Brain pericyte (primary cell): ENCODE measurements at places on chromosomes 6 and 20.

GRCh38 chr6:144063246-144063743, 32.1 kb downstream of the SF3B5 start:
- no peak for DNase-seq

DNA sequence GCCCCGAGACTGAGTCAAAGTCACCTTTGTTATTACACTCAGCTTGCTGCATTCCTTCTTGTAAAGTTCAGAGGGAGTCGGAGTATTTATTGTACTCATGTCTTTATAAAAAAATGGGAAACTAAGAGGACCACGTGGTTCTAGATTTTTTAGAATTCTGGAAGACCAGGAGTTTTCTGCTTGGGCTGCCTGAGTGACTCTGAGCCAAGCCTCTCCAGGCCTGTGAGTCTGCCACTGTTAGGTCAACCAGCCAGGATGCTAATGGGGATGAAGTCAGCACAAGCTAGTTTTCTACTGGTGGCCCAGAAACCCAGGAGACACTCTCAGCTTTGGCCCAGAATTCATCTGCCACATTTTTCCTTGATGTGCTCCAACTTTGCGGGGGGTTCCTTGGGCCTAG, 453.5 kb upstream of the SULF2 start:
- no peak for DNase-seq

GRCh38 chr6:17278289-17279063, 2.7 kb upstream of the RBM24 start:
- DNase-seq, result no peak

DNA sequence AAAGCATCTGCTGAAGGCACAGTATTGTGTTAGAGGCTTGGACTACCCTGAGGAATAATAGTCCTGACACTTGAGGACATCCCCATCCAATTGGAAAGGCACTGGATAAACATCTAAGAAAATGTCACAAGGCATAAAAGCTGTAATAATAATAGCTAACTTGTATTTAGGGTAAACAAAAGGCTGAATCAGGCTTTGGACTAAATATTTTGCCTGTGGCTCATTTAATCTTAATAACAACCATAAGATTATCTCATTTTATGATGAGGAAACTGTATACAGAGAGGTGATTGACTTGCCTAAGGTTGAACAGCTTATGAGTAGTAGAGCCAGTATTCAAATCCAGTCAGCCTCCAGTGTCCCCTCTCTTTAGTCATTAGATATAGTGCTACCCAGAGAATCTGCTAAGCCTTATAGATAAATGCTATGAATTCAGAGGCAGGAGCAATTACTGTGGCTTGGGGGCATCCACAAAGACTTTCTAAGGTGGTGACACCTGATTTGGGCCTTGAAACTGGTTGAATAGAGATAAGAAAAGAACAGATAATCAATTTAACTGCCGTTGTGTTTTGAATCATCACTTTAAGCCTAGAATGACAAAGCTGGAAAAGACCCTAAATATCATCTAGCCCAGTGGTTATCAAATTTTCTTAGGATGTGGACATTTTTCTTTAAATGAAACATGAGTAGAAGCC, 7.5 kb upstream of the ZSWIM1 start:
- DNase-seq, result no peak

DNA sequence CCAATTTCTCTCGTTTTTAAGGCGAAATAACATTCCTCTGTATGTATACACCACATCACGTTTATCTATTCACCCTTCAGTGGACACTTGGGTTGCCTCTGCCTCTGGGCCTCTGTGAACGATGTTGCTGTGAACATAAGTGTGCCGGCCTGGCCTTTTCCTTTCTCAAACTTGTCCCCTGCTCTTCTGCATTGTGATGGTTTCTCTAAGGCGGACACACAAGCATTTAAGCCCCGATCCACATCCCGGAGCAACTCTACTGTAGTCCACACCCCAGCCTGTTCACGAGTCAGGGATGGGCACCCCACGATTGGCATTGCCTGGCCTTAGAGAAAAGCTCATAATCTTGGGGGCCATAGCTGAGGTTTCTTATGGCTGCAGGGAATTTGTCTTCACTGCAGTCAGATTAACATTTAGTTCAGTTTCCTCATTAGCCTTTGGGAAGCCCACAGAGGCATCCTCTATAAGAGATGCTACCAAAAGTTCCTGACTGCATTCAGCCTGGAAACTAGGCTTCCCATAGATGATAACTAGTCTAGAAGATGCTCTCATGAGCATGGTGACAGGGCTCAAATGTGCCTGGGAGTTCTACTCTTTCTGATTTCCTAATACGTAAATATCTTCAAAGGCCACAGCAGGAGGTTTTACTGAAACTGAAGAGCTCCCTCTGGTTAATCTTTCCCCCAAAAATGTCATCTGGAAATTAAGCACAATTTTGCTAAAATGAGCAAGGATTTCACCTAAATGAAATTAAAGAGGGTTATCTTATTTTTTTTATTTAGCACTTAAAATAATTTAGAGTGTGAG, 762 bp downstream of the ZC3H12D start:
- no peak for DNase-seq

DNA sequence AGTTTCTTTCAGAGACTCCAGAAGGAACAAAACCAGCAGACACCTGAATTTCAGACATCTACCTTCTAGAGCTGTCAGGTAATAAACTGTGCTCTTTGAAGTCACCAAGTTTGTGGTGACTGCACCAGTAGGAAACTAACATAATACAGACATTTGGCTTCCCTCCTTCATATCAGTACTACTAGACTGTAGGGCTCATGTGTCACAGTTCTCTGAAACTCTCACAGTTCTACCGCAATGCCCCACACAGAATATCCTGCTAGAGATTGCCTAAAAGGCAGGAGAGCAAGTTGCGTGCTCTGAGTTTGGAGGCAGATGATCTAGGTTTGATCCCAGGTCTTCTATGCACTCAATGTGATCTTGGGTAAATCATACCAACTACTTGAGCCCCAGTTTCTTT, 205.0 kb upstream of the LRFN2 start:
- no peak for DNase-seq

DNA sequence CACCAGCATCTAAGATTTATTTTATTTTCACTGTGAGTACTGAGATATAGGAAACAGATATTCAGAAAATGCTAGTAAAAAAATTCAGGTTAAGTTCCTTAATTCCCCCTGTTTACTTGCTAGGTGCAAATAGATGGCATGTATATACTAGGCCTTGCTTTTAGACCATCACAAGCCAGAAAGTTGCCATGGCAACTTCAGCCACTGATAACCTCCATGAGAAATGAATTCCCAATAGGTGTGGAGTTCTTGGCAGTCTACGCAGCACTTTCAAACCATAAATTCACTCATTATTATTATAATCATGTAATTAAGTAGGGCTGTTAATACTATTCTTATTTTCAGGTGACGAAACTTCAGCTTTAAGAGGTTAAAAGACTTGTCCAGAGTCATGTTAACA, 251.6 kb upstream of the TFAP2D start:
- DNase-seq, result no peak

DNA sequence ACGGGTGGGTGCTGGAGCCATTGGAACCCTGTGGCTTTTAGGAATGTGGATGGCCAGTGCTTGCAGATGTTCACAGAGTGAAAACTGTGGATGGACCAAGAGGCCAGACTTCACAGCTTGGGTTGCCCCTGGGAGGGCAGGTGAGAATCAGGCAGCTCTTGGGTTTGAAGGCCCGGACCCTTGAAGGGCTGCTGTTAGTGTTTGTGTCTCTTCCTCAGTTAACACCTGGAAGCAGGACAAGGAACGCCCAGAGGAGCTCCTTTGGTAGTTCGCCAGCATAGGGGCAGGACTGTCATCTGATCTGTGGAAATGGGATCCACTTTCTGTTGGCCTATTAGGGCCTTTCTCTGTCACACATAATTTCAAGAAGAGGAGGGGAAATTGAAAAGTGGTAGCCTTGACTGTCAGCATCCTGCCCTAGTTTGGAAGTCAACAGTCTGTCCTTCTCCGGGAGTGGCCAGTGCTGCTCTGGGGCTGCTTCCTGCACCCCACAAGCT, 43.6 kb downstream of the RIOK1 start:
- DNase-seq, result no peak

GRCh38 chr20:54074511-54074910, 4.1 kb upstream of the BCAS1 start:
- DNase-seq, result no peak

DNA sequence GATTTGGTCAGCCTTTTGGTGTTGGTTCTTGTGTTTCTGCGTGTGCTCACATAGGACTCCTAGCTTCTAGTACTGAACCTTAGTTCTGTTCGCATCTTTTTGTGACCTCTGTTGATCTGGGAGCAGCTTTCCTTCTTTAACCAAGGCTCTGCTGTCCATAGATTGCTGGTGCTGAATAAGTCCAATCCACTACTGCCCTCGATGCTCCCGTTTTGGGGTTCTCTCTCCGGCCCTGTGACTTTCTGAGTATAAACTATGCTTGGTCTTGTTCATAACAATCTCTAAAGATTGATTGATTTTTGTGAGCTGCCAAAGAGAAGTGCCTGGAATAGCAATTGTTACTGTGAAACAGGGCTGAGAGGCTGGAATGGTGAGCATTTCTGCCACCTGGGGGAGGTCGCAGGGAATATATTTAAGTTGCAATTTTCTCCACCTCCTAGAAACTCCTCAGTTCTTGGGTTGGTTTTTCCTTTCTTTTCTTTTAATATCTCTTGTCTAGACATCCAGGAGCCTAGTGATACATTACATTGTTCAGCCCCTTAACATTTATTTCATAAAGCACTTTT, 422.9 kb upstream of the CHD6 start:
- no peak for DNase-seq

GRCh38 chr6:11460837-11461661, 76.5 kb upstream of the TMEM170B start:
- no peak for DNase-seq

GRCh38 chr20:5895626-5896025, 54.7 kb downstream of the TRMT6 start:
- DNase-seq, result no peak

- no peak for DNase-seq
These were observed 89.9 kb downstream of the PLCB1 start for GRCh38 chr20:8221887-8222419.

- DNase-seq, result no peak
These were observed 55.2 kb upstream of the RREB1 start for GRCh38 chr6:7052443-7053011.

- DNase-seq, result no peak
These were observed 22.5 kb downstream of the PREX1 start for GRCh38 chr20:48805286-48805685.

- no peak for DNase-seq
These were observed 20.8 kb upstream of the SNRPB2 start for GRCh38 chr20:16709017-16709416.

GRCh38 chr6:112005013-112005371, 48.9 kb upstream of the CCN6 start:
- no peak for DNase-seq

- no peak for DNase-seq
These were observed 34.2 kb upstream of the B4GALT5 start for GRCh38 chr20:49747707-49748524.

DNA sequence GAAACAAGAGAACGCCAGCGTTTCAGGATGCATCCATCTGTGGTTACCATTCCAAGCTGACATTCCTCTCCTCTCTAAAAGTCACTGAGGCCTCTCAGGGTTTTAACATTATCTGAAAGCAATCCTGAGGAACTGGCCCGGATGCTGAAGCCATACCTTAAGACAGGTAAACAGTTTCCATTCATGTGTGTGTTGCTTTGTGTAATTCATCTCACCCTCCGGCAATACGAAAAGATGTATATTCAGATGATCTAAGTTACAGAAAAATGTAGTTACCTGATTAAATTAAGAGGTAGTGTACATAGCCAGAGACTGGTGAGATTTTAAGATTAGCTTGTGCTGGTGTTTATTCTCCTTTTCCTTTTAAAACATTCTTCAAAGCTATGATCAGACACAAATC, 68.4 kb upstream of the BACH2 start:
- DNase-seq, result no peak

GRCh38 chr20:53678315-53678989, 84.8 kb upstream of the ZNF217 start:
- no peak for DNase-seq

DNA sequence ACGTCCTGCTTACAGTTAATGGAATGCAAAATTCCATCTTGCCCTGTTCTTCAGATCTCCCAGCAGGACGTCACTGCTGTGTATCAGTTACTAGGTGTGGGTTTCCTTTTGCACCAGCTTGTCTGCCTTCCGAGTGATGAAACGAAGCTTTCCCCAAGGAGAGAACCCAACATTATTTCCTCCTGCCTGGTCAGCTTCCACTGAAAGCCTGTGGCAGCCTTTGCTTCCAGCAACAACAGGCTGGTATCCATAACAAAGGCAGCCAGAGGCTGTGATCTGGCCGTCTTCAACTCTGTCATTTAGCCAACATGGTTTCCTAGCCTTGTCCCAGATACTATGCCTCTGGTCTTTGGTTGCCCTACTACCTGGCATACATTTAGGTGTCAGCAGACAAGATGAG, 78.9 kb upstream of the HEY2 start:
- no peak for DNase-seq

DNA sequence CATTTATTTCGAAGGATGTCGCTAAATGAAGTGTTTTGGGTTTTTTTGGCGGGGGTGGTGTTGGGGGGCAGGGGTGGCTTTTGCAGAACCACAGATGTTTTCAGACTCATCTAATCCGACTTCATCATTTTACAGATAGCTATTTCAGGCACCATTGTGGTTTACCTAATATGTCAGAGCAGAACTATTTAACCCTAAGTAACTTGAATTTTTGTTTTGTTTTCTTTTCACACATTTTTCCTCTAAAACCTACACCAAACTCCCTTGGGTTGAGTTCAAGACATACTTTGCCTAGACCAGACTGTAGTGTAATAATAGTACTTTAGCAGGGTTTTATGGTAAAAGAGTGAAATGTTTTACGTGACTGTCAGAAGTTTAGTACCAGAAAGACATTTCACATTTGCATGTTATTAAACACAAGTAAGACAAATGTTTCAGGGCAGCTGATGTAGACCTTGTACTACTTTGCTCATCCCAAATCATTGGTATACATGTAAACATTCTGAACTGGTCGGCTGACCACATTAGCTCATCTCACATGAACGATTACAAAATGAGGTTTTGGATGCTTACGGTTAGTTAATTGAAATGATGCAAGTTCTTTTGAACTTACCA, 37.7 kb downstream of the MAP3K4 start:
- no peak for DNase-seq

DNA sequence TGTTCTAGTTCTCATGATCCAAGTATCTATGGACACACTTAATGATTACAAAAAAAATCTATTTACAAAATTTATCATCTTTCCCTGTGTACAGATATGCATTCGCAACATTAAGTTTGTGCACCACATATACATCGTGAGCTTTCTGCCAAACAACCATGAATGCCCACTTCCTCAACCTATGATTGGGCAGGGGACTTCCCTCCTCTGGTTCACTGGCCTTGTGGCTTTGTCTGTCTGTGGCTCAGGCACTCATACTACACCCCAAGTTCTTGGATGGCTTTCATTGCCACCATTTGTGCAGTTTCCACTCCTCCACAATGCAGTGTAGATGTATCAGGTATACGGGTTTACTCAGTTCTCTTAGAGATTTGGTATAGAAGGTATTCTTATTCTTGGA, 74.9 kb downstream of the HS3ST5 start:
- no peak for DNase-seq

GRCh38 chr6:30345852-30346251, 896 bp downstream of the RPP21 start:
- DNase-seq, result no peak
